Erythroblast (primary cell): ENCODE measurements at places on chromosomes 6 and 20.

DNA sequence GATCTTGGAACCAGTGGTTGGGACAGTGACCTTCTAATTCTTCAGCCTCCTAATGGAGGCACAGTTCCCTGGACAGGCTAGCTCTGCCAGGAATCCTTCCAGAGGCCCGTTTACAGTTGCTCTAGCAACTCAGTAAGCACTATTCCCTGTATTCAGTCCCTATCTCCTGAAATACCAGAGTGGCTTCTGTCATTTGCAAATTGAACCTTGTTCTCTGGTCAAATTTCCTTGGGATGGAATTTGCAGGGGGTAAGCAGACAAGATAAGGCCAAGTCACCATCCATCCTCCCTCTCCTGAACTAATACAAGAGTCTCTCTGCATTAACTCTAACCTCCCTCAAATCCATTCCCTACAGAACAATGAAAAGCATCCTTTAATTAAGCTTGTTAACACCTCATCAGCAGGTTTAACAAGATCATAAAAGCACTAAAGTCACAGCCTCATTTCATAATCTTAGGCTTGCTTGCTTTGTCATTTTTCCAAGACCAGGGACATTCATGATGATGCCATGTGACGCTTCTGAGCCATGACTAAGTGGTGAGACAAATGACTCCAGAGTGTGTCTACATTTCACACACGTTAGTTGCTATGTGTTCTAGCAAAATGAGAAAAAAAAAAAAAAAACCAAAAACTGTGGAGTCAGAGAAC is 37.1 kb downstream of the SLC22A23 start:
- peak; percentile 82 for DNase-seq

DNA sequence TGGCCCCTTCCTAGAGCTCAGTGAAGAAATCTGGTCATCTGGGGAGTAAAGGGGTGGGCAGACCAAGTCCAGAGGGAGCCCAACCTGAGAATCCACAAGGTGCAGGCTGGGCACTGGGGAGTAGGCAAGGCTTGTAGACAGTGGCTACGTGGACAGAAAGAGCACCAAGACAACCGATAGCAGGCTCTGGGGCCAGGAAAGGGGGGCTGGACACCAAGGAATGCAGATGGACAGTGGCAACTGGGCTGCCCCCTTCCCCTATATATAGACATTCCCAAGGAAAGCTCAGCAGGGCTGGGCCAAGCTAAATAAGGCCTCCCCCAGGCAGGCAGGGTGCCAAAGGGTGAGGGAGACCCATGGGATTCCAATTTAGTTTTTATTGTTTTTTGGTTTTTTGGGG is 1.5 kb upstream of the TNNC2 start:
- no peak for DNase-seq

- no peak for DNase-seq
Measured at GRCh38 chr20:13858439-13858838, 73.6 kb downstream of the NDUFAF5 start.

- no peak for DNase-seq
Measured at GRCh38 chr6:40545954-40546353, 41.2 kb downstream of the LRFN2 start.

DNA sequence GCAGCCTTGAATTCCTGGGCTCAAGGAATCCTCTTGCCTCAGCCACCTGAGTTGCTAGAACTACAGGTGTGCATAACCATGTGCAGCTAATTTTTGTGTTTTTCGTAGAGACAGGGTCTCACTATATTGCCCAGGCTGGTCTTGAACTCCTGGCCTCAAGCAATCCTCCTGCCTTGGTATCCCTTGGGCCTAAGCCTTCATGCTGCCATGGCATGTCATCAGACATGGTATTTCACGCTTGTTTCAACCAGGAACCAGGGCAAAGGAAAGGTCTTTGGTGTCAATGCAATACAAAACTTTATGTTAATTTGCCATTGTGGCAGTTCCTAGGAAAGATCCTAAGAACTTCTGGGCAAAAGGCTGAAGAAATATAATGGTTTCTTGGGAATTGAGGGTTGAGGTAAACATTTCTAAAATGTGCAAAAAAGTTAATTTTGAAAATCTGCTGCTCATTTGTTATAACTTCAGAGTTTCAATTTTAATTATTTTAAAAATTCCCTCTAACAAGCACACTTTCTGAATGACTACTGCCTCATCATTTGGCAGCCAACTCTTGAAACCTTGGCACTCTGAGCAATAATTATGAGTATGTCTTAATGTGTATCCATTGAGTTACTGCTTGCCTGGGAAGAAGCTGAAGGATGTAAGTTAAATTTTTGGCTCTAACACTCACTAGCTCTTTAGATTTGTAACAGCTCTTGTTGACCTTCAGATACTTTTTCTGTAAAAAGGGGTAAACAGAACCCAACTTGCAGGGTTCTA is 154.1 kb downstream of the GJA10 start:
- no peak for DNase-seq

- DNase-seq = no peak
Measured at GRCh38 chr20:37516811-37517750, 4.0 kb upstream of the NNAT start.

- DNase-seq = no peak
Measured at GRCh38 chr20:48335308-48336050, 492.3 kb downstream of the PREX1 start.

DNA sequence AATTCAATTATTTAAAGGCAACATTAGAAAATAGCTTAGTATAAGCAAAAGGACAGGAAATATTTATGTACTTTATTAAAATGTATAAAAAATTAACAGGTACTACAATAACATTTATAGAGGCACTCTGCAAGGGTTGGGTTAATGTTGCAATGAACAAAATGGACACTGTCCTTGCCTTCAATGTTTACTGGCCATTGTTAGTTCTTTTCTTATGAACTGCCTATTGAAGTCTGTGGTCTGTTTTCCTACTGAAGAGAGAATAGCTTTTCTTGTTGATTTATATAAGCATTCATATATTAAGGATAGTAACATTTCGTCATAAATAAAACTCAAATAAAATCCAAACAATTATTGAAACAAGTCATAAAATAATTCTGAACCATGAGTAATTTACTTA is 135.3 kb upstream of the BEND6 start:
- DNase-seq = no peak

DNA sequence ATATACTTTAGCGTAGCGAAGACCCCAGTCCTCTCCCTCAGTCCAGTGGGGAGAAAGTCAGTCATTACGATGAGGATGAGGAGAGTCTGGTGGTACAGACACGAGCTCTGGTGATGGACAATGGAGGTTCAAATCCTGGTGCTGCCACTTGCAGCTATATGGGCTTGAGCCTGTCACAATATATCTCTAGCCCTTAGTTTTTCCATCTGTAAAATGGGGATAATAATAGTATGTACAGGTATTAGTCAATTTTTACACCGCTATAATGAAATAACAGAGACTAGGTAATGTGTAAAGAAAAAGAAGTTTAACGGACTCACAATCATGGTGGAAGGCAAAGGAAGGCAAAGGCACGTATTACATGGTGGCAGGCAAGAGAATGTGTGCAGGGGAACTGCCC is 237.9 kb downstream of the BCAS1 start:
- no peak for DNase-seq

DNA sequence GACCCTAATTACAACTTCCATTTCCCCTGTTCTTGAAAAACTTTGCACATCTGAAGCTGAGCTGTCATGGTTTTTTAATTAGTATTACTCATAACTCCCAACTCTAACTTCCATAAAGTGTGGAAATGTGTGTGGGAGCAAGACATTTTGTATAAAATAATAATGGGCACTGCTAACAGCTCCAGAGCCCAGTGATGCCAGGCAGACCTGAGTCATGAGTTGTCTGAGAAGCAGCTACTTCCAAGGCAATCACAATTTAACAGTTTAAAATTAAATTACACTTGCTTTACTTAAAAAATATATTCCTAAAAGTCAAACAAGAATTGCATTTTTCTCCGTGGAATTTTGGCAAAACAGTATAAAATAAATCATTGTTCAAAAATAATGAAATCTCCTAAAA is 6.4 kb downstream of the SLC2A12 start:
- DNase-seq = no peak

- DNase-seq = no peak
Measured at GRCh38 chr6:21556968-21557721, 36.4 kb upstream of the SOX4 start.

DNA sequence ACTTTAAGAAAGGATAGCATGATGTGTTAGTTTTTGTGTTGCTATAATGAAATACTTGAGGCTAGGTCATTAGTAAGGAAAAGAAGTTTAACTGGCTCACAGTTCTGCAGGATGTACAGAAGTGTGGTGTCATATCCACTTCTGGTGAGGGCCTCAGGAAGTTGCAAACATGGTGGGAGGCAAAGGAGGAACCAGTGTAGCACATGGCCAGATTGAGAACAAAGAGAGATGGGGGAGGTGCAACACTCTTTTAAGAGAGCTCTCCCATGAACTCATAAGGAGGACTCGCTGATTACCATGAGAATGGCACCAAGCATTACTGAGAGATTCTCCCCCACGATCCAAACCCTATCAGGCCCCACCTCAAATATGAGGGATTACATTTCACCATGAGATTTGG is 265.4 kb downstream of the RIMS1 start:
- DNase-seq = no peak

- DNase-seq = peak; percentile 49
Measured at GRCh38 chr6:27312146-27312949, at the start of gene POM121L2. POM121L2 (minus strand) TSS chr6:27312273; CDS start chr6:27312170, 103 bp downstream.

GRCh38 chr20:34522969-34523871 is 7.0 kb downstream of the DYNLRB1 start:
- DNase-seq = peak; percentile 68

DNA sequence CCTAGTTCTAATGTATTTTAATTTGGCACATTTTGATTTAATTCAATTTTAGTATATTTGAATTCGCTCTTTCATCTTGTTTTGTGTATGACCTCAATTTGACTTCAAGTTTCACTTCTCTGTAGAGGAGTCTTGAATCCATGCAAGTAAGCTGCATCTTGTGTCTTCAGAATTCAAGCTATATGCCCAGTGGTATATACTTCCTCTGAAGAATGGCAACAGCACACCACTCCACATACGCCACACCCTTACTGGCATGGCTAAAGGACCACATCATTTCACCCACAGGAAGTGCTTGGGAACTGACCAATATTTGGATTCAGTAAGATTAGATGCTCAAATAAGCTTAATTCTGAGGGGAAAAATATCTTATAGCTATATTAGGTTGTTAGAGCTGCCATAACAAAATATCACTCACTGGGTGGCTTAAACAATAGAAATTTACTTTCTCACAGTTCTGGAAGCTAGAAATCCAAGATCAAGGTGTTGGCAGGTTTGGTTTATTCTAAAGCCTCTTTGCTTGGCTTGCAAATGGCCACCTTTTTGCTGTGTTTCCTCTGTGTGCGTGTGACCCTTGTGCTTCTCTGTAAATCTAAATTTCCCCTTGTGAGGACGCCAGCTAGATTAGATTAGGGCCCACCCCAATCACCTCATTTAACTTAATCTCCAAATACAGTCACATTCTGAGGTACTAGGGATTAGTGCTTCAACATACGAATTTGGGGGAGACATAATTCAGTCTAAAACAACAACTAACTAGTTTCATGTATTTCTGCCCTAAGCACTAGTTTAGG is 2.8 kb upstream of the ASF1A start:
- DNase-seq = peak; percentile 34

GRCh38 chr6:56349194-56349593 is 101.8 kb upstream of the COL21A1 start:
- DNase-seq = no peak

DNA sequence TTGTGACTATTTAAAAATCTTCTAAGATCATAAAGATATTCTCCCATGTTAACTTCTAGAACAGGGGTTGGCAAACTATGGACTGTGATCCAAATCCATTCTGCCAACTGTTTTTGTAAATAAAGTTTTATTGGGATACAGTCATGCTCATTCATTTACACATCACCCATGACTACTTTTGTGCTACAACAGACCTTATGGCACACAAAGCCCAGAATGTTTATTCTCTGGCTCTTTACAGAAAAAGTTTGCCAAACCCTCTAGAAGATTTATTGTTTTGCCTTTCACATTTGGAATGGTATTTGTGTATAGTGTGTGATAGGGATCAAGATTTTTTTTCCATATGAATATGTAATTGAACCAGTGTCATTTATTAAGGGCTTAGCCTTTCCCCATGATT is 341.7 kb downstream of the CD83 start:
- DNase-seq = no peak

- DNase-seq = no peak
Measured at GRCh38 chr6:140205795-140206593, 831.5 kb upstream of the CITED2 start.

GRCh38 chr20:31517373-31517772 is 3.1 kb downstream of the HM13 start:
- DNase-seq = peak; percentile 39

GRCh38 chr20:6562111-6562510 is 205.4 kb upstream of the BMP2 start:
- DNase-seq = no peak

- no peak for DNase-seq
Measured at GRCh38 chr6:141426400-141426980, 706.2 kb upstream of the GJE1 start.

GRCh38 chr6:17892097-17892686 is 95.2 kb downstream of the KIF13A start:
- peak; percentile 52 for DNase-seq

GRCh38 chr20:62292108-62292507 is 10.7 kb upstream of the ADRM1 start:
- no peak for DNase-seq

- no peak for DNase-seq
Measured at GRCh38 chr6:125584468-125584939, 164.9 kb upstream of the HEY2 start.
